ENCODE measurements at places on chromosomes 6 and 20.

DNA sequence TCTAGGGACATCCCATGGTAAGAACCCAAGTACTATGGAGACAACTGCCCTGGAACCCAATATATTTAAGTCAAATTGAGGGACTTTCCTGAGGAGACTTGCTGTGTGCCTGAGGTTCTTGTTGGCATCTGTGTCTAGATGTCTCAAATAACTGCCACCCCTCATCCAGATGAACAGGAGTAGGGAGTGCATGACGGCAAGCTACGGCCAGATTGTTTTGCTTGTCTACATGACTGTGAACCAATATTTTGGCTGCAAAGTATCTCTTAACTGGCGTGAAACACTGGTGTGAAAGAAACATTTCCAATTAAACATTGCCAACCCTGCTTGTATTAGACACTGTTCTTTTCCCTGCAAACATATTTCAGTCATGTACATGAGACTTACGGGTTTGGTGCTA lies 52.4 kb upstream of the SIM1 start:
- DNase-seq, result no peak

DNA sequence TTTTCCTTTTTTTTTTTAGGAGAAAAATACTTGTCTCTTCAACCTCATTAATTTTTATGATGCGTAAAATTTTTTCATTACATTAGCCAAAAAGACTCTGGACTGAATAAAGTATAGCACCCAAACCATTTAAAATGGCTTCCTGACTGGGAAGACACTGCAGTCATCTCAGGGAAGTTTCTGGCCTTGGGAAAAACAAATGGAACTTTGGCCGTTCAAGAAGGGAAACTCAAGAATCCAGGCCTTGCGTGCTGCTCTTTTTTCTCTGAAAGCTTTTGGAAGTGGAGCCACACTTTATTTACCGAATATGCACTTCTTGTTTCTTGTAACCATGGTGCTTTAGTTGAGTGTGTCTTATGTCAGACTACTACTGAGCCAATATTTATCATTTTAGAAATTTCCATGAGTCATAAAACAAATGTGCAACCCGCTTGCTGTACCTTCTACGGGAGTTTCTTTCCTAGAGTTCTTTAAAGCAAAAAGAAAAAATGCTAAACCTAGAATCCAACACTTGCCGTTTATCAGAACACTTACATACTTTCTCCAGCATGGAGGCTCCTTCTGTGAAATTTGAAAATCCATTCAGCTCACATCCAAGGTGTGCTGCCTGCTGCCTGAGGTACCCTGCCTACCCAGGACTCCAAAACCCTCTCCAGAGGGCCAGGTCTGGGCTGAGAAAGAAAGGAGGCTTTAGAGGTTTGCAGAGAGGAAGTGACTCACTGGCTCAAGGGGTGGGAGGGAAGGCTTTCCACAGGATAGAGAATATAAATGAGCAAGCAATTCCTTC lies 11.5 kb upstream of the DSTN start:
- DNase-seq, result no peak

- DNase-seq, result no peak
These were observed 140.7 kb upstream of the SLC22A23 start for GRCh38 chr6:3597500-3598064.

DNA sequence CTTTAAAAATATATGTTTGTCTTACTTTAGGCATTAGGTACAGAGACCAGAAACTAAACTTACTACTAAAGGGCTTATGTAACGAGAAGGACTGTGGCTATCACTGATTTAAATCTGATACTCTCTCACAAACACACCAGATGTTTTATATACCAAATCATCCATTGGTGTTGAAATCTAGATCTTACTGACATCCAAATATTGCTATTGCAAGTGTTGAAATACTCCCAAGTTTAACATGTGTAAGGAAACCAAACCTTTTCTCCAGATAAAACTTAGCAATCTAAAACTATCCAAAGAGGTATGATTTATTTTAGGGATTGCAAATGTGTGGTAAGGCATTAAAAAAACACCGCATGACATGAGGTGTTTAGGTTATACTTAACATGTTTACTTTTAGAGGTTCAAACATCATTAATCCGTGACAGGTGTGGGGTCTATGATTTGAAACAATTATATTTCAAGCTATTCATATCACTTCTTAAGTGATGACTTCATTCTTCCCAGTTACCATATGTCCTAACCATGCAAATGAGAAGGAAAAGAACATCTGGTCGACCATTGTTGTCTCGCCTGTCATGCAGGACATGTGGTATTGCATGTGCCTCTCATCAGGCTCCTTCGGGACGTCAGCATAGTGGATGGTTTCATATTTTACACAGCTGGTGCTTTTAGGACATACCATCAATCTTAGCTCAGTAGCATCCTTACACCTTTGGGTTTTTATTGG lies 168.3 kb upstream of the SPACA1 start:
- no peak for DNase-seq

DNA sequence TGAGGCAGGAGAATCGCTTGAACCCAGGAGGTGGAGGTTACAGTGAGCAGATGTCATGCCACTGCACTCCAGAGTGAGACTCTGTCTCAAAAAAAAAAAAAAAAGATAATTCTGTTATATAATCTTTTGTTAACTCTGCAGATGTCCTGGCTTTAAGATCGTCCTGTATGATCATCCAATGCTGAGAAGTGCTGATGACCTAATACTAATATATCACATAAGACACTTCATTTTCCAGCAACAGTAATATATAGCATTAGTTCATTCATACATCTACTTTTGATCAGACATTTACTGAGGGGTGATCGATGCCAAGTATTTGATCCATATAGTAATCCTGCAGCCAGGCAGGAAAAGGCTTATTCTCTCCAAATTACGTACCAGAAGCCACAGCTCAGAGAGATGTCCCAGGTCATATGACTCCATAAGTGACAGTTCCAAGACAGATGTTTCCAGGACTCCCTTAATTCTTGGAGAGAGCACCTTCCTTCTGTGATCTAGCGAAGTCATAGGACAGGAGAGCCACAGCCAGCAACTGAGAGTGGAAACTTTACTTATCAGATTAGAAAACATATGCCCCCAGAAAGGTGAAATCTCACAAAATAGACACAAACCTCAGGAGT lies 60.7 kb downstream of the SHLD1 start:
- DNase-seq, result no peak

DNA sequence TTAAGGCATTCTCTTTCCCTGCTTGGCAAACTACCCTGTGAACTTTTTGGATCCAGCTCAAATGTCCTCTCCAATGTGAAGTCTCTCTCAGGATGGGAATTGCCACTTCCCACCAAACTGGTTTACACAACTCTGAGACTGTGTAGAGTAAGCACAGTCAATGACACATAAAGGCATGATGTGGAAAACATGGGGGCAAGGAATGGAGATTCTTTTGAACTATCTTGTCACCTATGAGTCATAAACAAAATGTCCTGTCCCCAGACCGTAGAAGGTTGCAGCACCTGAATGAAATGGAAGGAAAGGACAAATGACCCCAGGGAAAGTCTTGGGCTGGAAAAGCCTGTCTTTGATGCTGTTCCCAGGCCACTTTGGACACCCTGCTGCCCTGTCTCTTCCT lies 11.0 kb upstream of the KIF13A start:
- DNase-seq, result no peak

- no peak for DNase-seq
These were observed 29.1 kb downstream of the DDX27 start for GRCh38 chr20:49248301-49248700.

- no peak for DNase-seq
These were observed 32.4 kb downstream of the OR5V1 start for GRCh38 chr6:29336269-29336668.

DNA sequence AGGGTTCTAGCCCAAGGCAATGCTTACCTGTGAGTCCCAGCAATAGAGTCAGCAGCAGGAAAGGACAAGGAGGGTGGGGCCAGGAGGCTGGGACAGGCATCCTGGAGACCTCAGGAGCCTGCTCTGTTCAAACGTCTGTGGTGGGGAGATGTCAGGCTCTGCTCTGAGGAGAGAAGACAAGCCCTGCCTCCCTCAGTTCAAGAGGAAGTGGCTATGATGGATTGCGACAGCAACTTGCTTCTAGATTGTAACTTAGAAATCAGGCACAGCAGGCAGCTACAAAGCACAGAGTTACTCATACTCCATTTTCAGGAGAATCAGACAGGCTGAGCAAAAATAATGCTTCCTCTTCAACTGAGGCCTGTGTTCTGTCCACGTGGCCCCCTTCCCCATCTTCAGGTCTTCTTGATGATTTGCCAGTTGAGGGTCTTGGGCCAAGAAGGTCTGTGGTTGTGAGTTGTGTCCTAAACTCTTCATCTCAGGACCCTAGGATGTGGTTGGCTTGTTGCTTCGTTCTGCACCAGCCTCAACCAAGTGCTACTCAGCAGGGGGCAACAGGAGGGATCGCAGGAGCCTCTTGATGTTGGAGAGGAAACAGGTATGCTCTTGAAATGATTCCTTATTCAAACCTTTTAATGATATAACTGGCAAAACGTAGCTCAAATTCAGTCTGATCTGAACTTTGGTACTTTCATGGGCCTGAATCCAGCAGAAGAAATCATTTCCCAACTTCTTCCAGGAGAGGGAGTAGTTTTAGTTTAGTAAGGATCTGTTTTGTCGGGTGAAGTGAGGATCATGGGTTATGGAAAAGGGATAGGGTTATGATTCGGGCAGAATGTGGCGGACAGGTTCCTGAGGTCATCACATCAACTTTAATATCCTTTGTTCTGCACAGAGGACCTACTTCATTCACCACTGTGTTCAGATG lies 31.0 kb downstream of the SIRPB1 start:
- no peak for DNase-seq

GRCh38 chr6:33549196-33549595 lies 30.9 kb downstream of the BAK1 start:
- no peak for DNase-seq

GRCh38 chr20:24653306-24653705 lies 183.9 kb downstream of the SYNDIG1 start:
- DNase-seq, result no peak

DNA sequence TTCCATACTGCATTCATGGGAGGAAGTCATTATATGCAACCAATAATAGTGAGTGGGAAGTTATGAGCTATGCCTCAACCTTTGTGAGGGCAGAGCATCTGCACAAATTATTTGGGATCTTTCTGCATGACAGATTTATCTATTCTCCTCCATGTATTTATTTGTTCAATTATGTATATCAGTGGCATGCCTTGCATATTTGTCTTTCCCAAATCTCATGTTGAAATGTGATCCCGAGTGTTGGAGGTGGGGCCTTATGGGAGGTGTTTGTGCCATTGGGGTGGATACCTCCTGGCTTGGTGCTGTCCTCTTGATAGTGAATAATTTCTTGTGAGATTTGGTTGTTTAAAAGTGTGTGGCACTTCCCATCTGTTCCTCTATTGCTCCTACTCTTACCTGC lies 1246.0 kb upstream of the CITED2 start:
- no peak for DNase-seq

DNA sequence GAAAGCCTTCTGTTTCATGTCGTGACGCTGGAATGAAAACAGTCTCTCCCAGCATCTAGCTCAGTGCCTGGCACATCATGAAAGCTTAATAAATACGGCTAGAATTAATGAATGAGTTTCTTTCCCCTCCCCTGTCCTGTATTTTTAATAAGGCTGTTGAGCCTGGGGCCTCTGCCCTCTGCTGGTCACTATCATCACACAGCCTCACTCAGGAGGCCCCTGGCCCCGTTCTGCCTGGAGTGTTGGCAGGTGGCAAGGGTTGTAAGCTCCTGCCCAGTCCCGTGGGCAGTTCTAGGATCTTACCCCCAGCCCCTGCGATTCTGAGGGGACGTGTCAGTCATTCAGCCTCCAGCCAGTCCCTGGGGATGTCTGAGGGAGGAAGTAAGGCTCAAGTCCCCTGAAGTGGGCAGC lies 41.4 kb downstream of the PHACTR3 start:
- DNase-seq, result no peak

- no peak for DNase-seq
These were observed 637.6 kb downstream of the RNF144B start for GRCh38 chr6:19024737-19025136.

- DNase-seq, result no peak
These were observed 33.9 kb upstream of the TNFRSF21 start for GRCh38 chr6:47343600-47343999.

DNA sequence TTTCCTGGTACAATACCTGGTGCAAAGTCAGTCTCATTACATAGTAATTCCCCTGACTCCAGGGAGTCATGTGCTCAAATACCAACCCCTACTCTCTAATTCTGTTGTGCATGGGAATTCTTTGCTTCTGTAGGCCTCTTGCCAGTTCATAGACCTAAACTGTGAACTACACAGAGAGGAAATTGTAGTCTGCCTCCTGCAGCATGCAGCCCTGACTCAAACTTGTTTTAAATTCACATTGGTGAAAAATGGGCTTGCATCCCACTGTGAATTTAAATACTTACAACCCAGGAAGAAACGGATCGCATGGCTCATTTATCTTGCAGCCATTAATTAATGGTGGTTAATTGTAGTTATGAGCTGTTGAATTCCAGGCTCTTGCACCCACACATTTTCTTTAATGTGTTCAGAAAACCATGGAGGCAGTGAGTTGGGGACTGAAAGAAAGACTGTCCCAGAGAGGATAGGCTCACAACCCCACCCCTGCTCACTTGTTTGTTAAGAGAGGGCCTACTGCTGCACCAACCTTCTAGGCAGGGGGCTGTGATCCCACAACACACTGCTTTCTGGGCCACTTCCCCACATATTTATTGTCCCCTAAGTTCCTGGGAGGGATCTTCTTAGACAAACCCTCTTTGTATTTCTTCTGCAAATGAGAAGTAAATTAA lies 579.1 kb downstream of the DHX35 start:
- no peak for DNase-seq

DNA sequence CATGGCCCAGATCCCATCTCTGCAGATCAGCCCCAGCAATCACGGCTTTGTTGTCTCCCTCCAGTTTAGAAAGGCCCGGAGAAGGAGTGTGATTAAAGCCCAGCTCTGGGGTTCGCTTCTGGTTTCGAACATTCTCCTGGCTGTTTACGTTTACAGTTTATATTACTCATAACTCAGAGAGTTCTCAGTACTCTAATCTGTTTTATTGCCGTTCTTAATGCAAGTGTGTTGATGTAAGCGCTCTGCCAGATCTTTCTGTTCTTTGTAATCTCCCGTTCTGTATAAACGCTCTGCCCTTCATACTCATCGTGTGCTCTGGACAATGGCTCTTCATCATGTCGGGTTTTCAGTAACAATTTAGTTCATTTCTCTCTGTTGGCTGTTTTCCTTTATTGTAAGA lies 118.0 kb upstream of the PRND start:
- DNase-seq, result no peak

DNA sequence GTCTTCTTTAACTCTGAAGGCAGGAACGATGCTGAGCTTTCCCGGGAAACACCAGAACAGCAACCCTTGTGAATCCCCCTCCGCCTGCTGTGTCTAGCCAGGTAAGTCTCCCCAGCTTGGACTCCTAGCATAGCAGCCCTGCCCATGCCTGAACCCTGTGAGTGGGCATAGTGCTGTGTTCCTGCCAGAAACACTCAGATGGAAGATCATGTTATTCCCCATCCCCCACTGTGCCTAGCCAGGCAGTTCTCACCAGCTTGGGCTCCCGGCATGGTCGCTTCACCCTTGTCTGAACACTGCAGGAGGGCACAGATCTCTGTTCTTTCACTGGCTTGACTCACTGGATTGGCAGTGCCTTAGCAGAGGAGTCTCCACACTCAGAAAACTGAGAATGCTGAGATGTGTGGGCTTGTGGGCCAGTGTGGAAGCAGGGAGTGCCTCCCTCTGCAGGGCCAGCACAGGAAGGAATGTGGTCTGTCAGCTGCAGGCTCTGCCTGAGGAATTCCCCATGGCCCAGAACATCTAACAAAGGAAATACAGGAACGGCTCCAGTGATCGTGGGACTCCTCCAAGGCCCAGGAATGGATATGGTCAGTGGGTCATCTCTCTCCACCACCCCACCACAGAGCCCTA lies 440.1 kb upstream of the ADGRB3 start:
- no peak for DNase-seq

All from left lung (tissue), 14 donors.